Memory B cell (primary cell): ENCODE measurements at places on chromosomes 3 and 15.

DNA sequence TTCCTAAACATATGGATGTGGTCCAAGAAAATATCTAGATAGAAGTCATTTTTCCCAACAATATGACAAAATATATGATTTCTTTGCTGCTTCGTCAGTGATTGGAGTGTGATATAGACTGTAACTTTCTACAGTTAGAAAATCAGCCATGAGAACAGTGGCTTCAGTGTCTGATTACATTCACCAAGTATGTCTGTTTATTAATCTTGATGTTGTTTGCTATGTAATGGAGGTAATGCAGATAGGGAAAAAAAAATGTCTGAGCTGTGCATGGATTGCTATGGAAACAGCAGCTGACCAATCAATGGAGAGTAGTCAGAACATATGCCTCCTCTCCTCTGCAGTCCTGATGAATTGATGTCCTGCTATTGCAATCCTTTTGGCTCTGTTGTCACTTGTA is 72.3 kb upstream of the GAP43 start:
- DNase-seq: no peak

- peak; percentile 53 for DNase-seq
These were observed 103.3 kb upstream of the PRTG start for GRCh38 chr15:55846116-55846707.

DNA sequence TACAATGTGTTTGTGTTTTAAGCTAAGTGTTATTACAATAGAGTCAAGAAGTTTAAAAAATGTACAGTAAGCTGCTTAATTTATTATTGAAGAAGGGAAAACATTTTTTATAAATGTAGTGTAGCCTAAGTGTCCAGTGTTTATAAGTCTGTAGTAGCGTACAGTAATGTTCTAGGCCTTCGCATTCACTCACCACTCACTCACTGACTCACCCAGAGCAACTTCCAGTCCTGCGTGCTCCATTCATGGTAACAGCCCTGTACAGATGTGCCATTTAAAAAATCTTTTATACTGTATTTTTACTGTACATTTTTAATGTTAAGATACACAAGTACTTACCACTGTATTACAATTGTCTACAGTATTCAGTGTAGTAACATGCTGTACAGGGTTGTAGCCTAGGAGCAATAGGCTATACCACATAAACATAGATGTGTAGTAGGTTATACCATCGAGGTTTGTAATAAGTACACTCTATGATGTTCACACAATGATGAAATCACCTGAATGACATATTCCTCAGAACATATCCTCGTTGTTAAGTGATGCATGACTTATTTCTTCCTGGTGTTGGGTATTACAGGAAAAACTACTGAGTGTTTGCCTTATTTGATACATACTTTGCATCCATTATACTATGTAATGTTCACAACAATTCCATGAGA is 156.6 kb upstream of the NUDT16 start:
- DNase-seq: no peak

- DNase-seq: no peak
These were observed 403.0 kb upstream of the ONECUT1 start for GRCh38 chr15:53193149-53193548.

GRCh38 chr15:78598348-78598747 is 22.4 kb downstream of the CHRNA3 start:
- DNase-seq: no peak

DNA sequence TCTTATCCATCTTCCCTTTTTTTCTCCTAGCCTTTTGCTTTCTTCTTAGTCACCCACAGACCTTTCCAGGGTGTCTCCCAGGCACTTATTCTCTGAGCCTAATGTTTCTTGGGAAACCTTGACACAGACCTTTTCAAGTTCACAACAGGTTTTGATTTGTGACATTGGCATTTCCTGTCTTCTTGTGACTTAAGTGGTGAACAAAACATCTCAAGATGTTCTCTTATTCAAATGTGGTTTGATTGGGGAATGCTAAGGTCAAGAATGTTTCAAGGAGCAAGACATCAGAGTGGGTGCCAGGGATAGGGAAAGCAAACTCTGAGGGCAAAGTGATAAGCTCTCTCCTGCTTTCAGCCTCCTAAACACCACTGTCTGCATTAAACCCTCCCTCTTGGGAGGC is 68.2 kb upstream of the GSK3B start:
- DNase-seq: no peak

GRCh38 chr15:56795502-56795901 is 62.2 kb upstream of the ZNF280D start:
- no peak for DNase-seq

GRCh38 chr3:132071043-132071442 is 36.2 kb upstream of the CPNE4 start:
- DNase-seq: no peak

- no peak for DNase-seq
These were observed 633.7 kb upstream of the SUCLG2 start for GRCh38 chr3:68288085-68288484.

DNA sequence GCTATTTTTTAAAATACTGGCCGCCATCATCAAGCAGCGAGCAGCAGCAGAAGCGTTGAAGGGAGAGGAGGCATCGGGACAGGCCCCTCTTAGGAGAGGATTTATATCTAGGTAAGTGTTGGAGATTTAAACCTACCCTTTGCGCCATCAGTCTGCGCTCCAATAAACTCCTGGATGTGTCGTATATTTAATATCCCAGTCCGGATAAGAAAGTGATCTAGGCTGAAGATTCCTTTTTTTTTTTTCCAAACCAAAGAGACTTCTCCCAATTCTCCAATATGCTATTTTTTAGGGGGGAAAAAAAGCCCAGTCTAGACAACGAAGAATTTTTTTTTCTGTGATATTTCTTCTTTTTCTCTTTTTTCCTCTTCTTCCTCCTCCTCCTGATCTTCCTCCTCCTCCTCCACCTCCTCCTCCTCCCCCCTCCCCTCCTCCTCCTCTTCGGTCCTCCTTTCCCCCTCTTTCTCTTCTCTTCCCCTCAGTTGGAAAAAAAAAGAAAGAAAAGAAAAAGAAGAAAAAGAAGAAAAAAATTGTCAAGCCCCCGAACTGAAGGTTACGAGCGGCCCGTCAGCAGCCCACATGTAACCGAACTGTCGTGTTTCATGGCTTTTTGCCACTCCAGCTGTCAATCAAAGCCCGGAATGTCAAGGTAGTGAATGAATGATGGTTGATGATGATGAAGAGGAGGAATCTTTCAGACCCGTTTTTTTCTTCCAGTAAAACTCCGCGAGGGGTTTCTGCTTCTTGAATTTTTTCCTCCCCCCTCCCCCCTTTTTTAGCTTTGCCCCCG is 835 bp downstream of the MEIS2 start:
- no peak for DNase-seq

DNA sequence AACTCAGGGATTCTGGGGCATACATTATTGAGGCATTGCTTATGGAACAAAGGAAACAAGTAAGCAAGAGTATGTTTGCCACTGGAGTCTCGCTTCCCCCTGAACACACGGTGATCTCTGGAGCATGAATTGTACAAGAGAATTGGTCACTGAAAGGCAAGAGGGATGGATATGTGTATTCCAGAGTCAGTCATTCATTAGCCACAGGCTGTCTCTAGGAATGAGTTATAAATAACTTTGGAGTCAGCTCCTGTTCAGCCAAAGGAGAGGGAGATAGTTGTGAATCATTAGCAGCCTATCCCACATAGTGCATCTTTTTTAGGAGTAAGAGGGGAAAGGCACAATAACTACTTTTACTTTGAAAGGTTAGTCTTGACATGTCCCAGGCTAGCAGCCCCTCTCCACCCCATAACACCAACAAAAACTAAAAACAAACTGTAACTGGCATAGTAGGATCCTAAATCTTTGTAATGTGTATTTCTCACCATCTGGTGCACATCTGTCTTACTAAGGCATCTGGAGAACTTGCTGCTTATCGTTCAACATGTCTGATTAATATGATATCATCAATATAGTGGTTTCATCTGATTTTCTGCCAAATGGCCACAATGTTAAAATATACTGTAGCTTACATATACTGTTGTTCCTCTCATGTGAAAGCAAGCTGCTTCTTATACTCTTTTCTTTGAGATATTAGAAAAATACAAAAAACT is 462.2 kb downstream of the GRM7 start:
- DNase-seq: no peak

GRCh38 chr3:50211930-50212329 is 6.9 kb downstream of the SLC38A3 start:
- DNase-seq: no peak

DNA sequence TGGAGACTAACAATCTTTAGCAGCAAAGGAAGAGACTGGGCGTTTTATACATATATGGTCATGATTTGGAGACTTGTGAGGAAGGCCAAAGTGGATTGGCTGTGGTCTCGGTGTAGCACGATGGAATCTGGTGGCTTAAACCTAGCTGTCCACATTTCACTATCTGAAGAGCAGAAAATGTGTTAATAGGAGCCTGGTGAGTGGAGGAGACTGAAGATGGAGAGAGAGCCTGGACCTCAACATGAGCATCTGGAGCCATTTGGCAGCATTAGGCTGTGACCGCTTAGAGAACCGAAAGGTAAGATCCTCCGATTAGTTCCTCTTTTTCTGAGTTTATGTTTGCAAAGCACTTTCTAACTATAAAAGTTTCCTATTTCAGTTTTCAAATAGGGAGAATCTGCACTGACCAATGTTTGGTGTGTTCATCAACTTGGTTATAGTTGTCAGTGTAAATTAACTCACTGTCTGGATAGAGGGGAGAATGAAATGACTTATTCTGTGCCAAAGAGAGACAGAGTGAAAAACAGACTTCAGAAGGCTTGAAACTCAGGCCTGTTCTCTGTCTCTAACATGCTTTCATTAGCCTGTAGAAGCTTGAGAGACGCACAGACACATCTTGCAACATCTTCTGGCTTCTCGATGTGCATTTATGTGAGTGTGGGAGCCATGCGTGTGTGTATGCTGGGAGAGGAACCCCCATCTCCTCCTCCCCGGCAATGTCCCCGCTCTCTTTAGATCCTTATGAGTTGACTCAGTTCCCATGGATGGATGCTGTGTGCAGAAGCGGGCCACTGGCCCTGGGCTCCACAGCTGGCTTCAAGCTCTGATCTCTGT is 244.7 kb upstream of the TBL1XR1 start:
- DNase-seq: peak; percentile 29

DNA sequence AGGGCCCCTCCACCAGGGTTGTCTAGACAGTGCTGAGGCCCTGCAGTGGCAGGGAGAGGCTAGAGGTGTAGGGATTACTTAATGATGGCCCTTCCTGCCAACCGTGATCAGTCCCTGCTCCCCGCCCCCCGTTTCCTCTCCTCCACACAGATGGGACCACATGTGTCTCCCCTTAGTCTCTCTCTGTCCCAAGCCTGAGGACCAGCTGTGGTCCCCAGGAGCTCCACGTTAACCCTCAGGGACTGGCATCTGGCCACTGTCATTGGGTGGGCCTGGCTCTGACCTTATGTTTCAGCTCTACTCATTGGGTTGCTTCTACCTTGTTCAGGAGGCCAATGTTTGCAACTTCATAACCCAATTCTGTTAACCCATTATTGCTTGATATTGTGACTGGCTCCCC is 6.0 kb upstream of the ALPK3 start:
- DNase-seq: no peak

DNA sequence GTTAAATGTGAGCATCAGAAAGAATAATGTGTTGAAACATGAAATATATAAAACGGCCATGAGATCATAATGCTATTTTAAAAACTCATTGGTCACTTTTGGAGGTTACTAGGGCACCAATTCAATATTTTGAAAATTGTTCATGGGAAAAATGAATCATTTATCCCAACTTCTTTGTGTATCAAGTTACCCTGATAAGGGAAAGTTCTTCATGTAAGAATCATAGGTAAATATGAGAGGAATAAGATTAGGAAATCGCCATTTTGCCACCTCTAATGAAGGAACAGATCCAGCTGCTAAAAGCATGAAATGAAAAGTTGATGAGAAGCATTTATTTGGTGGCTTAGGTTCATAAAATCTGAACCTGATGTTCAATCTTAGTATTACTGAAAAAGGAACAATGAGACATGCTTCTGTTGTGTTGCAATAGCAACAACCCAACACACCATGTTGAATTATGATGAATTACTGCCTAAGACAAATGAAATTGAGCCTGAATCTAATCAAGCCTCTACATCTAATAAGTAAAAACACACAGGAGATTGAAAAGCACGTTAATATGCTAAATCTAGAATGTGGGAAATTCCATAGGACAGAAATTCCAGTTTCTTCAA is 32.5 kb downstream of the ABHD5 start:
- no peak for DNase-seq

GRCh38 chr3:146503461-146504202 is 34.3 kb upstream of the PLSCR2 start:
- no peak for DNase-seq

DNA sequence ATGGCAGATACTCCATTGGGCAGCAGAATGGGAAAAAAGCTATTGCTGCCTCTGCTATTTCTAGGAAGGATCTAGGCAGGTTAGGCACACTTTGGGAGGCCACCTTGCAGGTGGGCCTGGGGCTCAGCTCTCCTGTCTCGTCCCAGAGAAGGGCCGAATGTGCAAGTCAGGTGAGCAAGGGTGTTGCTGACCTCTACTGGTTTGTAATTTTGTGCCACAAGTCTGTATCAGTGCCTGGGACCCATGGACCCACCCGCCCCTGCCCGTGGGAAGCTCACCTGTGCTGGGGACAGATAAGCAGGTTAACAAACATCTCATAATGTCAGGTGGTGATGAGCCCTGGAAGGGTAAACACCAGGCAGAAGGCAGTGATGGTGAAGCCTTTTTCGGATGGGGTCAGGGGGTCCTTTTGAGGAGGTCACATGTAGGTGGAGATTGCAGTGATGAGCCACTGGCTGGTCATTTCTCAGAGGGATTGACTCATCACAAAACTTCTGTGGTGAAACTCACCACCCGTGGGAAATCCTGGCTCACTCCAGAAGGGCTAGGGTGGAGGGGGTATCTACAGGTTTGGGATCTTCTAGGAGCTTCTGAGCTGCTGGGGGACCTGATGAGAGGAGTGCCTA is 161.3 kb downstream of the KLF13 start:
- no peak for DNase-seq

DNA sequence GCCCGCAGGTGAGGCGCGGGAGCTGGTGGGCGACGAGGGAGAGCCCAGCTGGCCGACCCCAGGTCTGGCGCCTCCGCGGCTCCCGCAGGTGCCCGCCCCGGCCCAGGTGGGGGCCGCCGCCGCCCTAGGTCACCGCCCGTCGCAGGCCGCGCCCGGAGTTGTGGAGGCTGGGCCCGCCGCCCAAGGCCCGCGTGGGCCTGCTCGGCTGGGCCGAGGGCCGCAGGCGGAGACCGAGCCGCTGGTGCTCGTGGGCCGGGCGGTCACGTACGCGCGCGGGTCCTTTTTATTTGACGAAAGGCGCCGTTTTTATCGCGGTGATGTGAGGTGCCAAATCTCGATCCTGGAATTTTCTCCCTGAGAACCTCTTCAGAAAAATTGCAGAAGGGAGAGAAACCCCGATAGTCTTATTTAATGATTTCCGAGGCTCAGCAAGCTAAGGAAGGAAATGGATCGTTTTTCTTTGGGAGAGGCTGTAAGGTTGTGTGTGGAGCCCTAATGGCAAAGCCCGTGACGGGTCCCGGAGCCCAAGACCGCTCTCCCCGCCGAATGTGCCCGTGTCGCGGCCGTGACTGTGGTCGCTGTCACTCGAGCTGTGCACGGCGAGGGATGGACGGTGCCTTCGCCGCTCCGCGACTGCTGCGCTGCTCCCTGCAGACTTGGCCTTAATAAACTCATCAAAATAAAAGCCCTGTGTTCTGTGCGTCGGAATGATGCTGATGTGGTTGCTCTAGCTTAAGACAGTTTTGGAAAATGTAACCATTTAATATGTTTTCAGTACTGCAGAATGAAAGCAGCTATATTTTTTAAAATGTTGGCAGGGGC is 612 bp downstream of the APPL1 start:
- peak; percentile 30 for DNase-seq
